ENCODE measurements at places on chromosomes 16 and 17.
A peak's percentile ranks its signal among the peaks of the same experiment; 100 is the strongest.

DNA sequence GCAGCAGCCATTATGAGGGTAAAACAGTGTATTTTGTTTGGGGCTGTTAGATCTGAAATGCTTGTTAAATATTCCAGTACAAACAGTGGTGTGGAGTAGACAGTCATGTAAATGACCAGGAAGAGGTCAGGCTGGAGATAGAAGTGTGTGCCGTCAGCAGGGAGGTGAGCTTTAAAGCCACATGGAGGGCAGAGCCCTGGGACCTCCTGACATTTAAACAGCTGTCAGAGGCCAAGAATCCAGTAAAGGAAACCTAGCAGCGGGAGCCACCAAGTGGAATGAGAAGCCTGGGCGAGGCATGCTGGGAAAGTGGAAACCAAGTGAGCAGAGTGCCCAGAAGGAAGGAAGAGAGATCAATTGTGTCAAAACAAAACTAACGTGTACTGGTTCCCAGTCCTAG lies 26.8 kb downstream of the C17orf67 start:
- DNase-seq = no peak

DNA sequence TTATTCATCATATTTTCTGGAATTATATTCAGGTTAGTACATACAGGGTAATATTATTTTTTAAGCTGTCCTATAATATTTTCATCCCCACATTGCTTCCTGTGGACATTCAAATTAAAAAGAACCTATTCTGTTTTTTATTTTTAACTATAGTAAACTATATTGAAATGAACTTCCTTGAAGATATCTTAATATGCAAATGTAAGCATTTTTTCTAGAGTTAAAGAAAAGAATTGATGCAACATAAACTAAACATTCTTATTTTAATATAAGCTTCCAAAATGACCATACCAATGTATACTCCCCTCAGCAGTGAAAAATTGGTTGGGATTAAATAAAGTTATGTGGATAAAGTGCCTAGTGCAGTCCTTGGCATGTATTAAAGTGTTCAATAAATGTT lies 416.6 kb downstream of the KIF2B start:
- DNase-seq = no peak

- no peak for DNase-seq
Measured at GRCh38 chr16:46920402-46921068, 36.4 kb downstream of the GPT2 start.

DNA sequence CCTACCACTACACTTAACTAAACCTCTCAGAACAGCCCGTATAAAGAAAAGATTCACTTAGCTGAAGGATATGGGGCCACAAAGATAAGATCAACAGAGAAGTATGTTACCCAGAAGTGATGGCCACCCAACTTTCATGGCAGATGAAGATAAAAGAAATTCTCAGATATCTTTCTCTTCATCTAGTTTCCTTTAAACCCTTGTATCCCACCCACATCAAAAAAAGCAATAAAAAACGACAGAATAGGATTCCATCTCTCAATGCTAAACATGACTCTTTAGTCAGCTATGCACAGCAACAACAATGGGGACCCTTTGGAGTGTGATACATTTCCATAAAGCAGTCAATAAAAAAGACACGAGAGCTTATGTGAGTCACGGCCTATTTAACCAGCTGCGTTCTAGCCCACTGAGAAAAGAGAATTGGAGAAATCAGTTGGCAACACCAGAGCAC lies 86.6 kb downstream of the SNX11 start:
- DNase-seq = no peak

DNA sequence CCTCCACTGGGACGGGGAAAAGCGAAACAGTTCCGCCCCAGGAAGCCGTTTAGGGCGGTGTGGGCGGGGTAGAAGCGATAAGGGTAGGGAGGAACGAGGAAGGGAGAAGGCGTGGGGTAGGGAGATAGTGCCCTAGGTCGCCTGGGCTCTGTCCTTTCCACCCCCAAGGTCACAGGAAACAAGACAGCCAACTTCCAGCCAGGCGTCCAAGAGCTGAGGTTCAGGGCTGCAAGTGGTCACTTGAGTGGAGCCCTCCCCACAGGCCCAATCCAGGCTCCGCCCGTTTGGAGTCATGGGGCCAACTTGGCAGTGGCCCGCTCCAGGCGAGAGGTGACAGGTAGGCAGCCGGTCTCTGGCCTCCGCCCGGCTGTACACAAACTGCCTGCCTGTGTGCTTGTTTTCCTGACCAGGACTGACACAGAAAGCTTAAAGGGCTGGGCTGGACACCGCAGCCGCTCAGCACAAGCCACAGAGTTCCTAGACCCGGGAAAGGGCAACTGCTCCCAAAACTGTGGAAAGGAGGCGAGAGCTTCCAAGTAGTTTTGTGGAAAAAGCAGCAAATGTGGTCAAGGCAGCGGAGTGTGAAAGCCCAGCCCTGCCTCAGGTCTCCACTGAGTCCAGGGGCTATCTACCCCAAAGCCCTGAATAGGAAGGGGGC lies at the start of gene RILP:
RILP (minus strand) TSS at position 23 of the 658 bp plus-strand sequence. CDS start 62 bp downstream, outside the sequence.
- DNase-seq = no peak

- no peak for DNase-seq
Measured at GRCh38 chr17:8485491-8485890, 49.8 kb downstream of the NDEL1 start.

DNA sequence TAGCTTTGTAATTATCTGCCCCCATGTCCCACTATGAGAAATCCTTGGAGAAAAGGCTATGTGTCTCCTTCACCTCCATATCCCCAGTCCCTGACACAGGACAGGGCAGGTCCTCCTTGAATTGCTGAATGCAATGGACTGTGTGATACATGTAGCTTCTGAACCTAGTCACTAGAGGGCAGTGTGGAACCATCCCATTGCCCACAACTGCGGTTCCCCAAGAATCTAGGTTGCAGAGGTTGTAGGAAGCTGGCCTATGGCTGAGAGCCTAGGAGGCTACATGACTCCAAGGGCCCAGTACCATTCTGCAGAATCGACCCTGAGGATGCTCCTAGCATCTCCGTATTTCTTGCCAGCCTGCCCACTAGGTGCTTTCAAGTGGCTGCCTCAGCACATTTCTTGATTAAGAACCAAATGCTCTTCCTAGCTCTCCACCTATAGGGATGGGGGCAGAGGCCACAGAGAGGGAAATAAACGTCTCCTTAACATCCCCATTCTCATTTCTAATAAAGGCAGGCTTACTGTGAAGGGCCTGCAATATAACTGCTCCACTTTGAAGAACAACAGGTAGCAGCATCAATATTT lies 394.0 kb downstream of the CA10 start:
- DNase-seq = peak; percentile 36

DNA sequence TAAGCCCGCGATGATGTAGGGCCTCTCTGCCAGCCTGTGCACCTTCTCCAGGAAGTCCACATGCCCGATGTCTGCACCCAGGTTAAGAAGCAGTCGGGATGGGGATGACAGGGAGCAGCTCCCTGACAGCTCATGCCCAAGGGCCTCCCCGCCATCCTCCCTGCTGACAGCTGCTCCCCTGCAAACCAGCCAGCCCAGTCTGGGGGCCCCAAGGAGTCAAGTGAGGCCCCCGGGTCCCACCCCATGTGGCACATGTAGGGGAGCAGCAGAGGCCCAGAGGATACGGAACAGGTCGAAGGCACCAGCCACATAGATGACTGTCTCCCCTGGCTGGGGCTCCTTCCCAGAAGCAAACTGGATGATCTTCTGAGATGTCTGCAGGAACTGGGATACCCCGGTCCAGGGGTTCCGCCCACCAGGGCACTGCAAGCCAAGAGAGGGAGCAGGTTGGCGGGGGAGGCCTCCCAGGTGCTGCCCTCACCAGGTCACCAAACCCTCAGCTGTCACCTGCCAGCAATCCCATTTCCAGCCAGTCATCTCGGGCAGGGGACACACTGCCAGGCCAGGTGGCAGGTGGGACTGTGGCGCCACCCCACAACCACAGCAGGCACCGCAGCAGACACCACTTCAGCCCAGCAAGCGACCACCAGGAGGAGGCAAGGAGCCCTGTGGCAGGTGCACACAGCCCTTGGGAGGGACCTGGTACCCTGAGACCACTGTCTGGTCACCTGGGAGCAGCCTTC lies 4.6 kb downstream of the PCYT2 start:
- DNase-seq = no peak

- DNase-seq = no peak
Measured at GRCh38 chr16:11142261-11142630, 113.8 kb downstream of the SOCS1 start.

GRCh38 chr17:62723842-62724241 lies 84.3 kb downstream of the MARCHF10 start:
- no peak for DNase-seq

DNA sequence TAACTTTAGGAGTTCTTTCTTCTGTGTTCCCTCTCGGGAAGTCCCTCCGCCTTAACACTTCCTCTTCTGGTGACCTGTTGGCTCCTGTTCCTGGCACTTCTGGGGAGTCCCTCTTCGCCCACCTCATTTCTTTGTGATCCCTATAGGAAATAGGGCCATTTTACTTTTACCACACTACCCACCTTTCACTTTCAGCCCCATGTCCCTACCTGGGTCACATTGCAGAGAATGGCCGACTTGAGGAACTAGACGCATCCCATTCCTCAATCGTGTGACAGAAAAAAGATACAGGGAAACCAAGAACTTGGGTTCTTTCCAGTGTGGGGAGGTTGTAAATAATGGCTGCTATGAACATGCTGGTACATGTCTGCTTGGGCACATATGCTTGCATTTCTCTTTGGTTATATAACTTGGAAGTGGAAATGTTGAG lies 6.6 kb downstream of the IL21R start:
- DNase-seq = no peak

- no peak for DNase-seq
Measured at GRCh38 chr16:4700380-4700996, 7.1 kb downstream of the NUDT16L1 start.

DNA sequence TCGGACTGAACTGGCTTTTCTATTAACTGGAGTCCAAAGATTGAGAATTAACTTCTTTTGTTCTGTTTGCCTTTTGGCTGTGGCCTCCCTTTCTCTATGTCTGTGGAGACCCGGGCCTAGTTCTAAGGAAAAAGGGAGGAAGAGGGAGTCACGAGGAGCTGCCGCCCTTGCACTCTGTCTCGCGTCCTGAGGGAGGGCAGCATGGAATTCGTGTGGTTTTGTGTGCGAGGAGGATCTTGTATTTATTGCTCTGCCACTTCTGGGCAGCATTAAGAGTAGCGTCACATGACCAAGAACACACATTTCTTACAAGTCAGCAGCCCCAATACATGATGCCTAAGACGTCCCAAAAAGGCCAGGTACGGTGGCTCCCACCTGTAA lies 23.6 kb downstream of the METTL22 start:
- DNase-seq = no peak

GRCh38 chr16:87725596-87726235 lies 40.1 kb downstream of the KLHDC4 start:
- no peak for DNase-seq

DNA sequence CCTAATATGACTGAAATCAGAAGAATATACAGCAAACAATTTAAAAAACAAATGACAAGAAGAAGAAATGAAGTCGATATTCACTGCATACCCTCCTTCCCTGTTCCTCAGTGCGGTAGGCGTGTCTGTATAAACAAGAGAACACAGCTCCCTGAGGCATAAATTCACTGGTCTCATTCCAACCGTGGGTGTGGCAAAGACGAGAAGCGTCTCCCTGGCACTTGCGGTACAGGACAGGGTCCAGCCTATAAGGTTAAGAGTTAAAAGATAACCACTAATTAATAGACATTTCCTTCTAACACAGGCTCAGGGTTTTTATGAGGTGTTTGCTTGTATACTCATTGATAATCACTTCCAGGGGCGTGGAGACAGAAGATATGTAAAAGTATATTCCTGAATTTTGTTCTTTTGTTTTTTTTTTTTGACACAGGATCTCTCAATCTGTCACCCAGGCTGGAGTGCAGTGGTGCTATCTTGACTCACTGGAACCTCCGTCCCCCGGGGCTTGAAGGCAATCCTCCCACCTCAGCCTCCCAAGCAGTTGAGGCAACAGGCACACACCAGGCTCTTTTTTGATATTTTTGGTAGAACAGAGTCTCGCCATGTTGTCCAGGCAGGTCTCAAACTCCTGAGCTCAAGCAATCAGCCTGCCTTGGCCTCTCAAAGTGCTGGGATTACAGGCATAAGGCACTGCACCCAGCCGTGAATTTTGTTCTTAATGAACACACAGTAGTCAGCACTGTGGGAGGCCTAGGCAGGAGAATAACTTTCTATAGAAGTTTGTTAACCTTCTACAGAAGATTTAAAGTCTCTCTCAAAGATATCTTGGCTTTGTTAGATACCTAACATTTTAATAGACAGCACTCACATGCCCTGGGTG lies 59.1 kb upstream of the CLEC18B start:
- DNase-seq = no peak

DNA sequence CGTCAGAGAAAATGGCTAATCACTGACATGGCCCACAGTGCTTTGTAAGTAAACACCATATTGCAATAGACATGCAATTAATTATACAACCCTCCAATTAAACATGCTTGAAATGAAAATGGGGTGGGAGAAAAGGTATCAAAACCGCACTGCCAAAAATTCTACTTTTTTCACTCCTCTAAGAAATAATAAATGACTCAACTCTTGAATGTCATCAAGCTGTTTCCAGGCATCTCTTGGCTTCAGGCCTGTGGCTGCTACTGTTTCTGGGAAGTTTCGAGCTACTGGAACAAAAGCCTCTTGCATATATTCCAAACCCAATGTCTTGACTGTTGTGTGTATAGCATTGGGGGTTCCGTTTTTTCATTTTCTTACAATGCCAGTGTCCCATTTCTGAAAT lies 412.6 kb downstream of the RBFOX1 start:
- DNase-seq = no peak

- DNase-seq = no peak
Measured at GRCh38 chr17:72128039-72128438, 7.2 kb downstream of the SOX9 start.

DNA sequence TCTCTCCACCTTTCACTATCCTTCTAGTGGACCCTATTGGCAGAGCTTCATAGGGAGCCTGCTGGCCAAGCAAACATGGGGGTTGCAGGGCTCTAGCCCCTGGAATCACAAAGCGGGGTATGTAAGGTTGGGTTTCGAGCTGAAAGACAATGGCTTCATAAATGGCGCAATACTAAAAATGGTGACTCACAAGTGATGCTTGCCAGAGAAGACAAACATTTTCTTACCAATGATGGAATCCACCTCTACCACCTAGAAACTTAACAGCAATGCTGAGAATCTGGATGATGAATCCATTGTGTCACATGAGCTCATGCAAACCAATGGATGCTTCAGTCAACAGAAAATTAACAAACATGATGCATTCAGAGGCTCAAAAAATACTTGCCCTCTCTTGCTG lies 375.3 kb upstream of the PSMD7 start:
- no peak for DNase-seq

DNA sequence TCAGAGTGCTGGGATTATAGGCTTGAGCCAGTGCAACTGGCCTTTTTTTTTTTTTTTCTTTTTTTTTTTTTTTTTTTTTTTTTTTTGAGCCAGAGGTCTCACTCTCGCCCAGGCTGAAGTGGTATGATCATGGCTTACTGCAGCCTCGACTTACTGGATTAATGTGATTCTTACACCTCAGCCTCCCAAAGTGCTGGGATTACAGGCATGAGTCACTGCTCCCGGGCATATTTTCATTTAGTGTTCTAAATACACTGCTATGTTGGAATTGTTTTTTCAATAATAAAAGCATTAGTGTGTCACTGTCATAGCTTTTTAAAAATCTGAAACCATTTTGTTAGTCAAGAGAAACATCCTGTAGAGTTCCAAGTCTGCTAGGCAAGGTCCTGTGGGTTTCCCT lies 40.3 kb downstream of the NDE1 start:
- DNase-seq = no peak

All from activated T-helper 2 cell treated with anti-CD3 and anti-CD28 coated beads, Interferon-gamma antibody, Interleukin-2, Interleukin-4, amounts not matched to agents 10 μg/mL and 5 μg/mL and 100 μg/mL, durations not matched to agents 14 hours and 24 hours and 36 hours (primary cell).